Activated CD4-positive, alpha-beta T cell treated with anti-CD3 and anti-CD28 coated beads for 36 hours (primary cell): ENCODE measurements at places on chromosomes 3 and 15. TPM values are rescaled to one million over a fixed set of nuclear protein-coding genes. Genes with fewer than 3 reads are reported as not detected.

GRCh38 chr3:166444756-166445155 lies 607.5 kb upstream of the BCHE start:
- no peak for DNase-seq

DNA sequence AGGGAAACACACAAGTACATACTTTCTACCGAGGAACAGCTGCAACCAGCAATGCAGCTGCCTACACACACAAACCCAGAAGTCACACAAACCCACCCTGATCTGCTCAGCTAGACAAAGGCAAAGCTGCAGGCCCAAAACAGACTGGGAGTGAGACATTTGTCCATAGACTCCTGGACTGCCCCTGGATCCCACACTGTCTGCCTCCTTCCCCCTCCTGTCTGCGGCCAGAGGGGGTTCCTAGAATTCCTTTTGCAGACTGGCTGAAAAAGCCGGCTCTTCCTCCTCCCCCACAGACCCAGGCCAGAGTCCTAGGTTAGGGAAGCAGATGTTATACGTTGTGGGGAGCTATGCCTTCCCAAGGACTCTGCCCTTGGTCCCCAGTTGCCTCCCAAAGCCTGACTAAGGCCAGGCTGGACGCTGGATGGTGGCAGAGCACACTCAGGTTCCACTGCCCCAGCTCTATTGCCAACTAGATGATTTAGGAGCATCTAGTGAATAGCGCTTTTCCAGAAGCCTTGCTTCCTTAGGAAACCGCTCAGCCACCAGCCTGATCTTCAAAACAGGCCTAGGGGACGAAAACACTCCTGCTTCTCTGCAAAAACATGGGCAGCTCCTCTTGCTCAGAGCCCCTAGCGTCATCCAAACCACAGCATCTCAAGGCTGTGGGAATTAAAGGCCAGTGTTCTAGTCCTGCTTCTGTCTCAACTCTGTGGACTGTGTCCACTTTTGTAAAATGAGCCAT lies 37.4 kb upstream of the CILP start:
- no peak for DNase-seq

WDR82 gene
- total RNA-seq, result 95.2 TPM

CHST2 gene
- 5.1 TPM for total RNA-seq

GP9 gene
- total RNA-seq, result not detected

LRRC49 gene
- 0.14 TPM for total RNA-seq

ACAN gene
- total RNA-seq, result not detected
